Stimulated activated naive CD4-positive, alpha-beta T cell (primary cell): ENCODE measurements at places on chromosomes 5 and 9.

DNA sequence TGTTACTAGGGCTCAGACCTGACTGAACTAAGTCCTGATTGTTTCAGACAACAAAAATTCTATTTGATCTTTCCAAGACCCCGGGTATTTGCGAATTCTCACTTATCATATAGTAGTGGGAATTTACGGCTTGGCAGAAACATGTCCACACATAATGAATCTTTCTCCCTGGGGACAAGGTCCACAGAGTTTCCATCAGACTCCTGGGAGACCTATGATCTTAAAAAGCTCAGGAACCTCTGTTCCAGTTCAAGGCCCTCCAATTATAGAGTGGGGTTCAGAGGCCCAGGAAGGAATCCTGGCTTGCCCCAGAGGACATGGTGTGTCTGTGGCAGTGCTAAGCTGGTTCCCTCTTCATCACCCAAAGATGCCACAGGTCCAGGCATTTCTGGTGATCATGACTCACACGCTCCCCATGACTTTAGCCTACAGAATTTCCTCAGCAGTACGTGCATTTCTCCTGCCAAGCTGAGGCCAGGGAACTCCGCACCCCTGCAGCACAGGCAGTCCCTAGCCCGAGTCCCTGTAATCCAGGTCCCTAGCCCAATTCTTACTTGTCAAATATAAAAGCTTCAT, 12.6 kb downstream of the RAPGEF1 start:
- DNase-seq = no peak

- no peak for DNase-seq
Observed at GRCh38 chr9:94611638-94612068, 18.0 kb upstream of the FBP2 start.

- peak; percentile 86 for DNase-seq
Observed at GRCh38 chr5:99060306-99061261, 131.8 kb upstream of the CHD1 start.

DNA sequence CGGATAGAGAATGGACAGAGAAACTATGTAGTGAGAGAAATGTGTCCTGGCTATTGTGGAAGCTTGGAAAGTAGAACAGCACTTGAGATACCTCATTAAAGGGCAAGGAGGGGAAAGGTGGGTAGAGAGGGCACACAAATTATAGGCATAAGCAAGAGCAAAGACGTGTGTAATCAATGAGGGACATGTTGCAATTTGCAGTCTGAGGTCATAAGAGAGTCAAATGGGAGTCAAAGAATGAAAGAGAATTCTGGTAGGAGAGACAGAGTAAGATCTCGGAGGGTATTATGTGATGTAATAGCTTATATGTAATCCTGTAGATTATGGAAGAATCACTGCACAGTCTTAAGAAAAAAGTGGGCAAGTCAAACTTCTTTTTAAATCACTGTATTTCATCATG, 312.0 kb upstream of the RGMB start:
- DNase-seq = no peak

DNA sequence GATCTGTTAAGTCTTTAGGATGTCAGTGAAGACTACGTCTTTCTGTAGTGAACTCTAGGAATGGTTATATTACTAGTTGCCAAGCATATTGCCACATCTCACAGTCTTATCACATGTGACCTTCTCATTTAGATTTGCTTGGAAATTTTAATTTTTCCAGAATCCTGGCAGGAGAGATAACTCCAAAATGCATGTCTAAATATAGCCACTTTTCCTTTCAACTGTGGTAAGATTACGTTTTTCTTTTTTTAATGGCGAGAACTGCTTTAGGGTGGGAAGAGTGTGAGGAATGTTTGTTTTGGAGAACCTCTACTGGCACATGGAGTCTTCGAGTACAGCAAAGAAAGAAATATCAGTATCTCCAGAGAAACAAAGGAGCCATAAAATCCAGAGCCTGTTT, 91.7 kb upstream of the ADAMTSL1 start:
- DNase-seq = no peak

GRCh38 chr5:50964746-50965653, 298.6 kb downstream of the PARP8 start:
- DNase-seq = no peak

DNA sequence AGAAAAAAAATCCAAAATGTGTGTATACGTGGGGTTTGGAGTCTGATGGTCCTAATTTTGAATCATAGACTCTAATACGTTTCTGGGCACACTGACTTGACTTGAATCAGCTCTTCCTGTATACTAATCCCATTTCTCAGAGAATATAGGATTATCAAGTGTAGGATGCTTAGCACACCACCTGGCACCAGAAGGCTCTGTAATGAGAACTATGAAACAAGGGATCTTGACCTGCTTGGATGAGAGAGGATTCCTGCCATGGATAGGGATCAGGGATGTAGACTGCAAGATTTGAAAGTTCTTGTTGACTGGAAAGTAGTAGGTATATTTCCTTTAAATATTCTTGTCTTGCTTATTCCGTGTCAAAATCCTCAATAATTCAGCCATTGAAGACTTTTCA, 7.8 kb downstream of the HSPA4 start:
- DNase-seq = no peak
